GM04504 (cell line): ENCODE measurements at places on chromosomes 3 and 15.

- DNase-seq, result no peak
Measured at GRCh38 chr3:101379658-101380376, 59.4 kb upstream of the IMPG2 start.

DNA sequence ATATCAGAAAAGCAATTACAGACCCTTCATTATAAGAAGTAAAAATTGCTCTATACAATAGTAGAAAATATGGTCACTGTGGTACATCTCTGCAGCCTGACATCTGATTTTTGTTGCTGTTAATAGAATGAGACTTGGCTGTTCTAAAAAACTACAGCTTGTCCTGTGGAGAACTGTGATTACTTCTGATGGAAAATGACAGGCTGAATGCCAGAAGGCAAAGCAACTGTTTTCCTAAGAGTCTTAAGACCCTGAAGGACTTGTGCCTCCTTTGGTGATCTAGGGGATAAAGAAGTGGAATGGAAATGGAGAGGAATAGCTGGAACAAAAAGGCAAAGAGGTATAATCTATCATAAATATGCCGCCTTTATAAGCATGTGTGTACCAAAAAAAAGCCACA, 314.8 kb downstream of the BCHE start:
- DNase-seq, result no peak

DNA sequence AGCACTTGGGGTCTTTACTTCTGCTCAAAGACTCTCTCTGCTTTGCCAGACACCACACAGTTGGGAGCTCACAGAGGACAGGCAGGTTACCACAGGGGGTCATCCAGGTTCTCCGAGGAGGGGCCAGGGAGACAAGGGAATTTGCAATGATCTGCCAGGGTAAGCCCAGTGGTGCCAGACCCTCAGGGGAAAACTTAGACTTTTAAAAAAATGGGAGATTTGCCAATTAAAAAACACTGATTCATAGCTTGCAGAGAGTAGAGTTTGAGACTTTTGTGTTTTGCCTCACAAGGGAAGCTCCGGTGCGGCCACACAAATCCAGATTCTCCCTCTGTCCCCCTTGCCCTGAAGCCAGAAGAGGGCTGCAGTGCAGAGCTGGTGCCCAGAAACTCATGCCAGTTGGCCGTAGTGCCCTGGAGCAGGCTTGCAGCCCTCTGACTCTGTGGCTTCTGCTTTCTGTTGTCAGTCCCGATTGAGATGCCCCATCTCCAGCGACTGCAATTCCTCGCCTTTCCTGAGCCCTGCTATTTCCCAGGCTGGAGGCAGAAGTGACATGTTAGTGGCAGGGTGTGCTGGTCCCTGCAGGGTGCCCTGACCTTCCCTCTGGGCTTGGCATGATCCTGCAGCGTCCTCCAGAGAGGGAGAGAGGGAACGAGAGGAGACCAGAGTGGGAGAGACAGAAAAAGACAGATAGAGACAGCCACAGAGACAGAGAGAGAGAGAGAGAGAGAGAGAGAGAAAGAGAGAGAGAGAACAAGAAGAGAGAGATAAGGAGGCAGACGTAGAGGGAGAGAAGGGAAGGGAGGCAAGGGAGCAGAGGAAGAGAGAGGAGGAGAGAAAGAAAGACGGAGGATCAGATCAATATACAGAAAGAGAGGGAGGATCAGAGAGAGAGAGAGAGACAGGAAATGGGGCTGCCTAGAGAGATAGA, 46.0 kb downstream of the RHCG start:
- no peak for DNase-seq

- DNase-seq, result no peak
Measured at GRCh38 chr3:158991146-158991705, 189.4 kb downstream of the MFSD1 start.
